ENCODE measurements at places on chromosomes 12 and 14.

GRCh38 chr12:125533434-125534029, 468.3 kb downstream of the AACS start:
- no peak for DNase-seq

DNA sequence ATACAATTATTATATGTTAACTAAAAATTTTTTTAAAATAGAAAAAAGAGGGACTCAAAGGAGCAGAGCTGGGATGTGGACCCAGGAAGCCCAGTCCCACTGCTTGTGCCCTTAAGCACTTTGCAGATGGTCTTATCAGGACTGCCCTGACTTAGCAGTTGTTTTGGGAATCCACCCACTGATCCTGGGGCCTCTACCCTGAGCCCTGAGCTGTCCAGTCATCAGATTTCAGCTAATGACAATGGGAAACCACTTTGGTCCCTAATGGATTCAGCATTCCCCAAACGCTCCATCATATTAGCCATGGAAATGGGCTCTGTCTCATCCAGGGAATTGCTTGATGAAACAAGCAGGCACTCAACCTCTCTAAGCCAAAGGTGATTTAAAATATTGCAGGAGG, 22.5 kb upstream of the WSCD2 start:
- DNase-seq, result no peak

DNA sequence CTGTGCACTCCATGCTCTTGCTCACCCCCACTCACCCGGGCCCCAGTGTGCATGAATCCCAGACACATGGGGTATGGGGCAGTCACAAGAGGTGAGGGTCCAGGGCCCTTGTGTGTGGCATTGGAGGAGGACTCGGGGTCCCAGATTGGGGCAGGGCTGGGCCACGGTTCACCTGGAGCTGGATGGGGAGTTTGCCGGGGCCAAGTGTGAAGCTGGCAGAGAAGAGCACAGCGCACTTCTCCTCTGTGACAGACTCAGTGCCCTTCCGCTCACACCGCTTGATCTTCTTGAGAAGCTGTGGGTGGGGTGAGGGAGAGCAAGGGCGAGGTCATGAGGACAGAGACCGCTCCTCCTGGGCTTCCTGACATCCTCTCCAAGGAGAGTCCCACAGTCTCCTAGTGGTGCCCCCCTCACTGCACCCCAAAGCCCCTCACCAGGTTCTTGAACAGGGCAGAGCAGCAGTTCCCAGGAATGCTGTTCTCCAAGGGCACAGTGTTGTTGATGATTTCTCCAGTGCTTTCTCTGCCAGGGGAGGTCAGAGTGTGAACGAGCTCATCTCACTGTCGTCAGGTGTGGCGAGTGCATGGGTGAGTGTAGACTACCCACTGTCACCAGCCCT, 6.8 kb downstream of the STAT6 start:
- DNase-seq, result no peak

DNA sequence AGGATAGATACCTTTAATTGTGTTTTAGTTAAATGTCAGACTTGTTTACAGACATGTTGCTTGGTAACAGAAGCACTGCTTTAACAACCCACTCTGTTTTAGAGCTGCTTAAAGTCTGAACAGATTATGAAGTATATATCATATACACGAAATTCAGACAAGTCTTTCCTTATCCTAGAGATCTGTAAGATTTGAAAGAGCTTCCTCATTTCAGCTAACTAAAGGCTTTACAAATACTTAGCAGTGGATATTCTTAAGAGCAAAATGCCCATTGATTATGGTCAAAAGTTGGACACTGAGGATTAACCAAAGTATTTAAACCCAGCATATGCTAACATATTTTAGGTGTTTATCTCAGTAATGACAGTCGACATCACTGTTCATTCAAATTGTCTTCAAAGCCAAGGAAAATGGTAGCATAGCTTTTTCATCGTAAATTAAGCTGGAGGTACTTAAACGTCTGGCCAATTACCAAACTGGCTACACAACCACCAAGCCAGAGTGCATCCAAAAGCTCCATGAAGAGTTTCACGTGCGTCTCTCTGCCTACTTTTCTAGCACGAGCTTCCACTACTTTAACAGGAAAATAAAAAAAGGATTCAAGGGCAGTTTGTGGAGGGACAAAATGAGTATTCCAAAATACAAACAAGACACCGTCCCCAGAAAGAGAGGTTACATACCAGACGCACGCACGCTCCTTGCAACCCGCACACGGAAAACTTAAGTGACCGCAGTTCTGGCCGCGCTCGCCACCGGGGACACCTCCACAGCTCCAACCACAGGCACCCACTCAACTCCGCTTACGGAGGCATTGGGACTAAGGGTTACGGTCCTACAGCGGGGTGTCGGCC, 565 bp downstream of the CEP83 start:
- no peak for DNase-seq

DNA sequence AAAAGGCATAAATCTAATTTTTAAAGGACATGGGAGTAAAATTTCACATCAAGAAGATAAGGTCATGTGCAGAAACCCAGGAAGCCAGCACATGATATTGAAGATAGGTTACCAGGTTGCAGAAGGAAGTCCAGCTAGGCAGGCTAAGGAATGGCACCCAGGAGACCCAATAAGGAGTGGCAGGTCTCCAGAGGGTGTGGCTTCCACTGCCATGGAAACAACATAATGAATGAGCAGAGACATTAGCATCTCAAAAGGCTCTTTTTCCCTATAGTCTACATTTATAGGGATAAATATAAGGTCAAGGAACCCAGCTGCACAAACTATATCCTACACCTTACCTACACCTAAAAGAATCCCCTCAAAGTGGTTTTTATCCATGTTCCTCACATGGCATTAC, 275.9 kb downstream of the RPS29 start:
- DNase-seq, result no peak

- DNase-seq, result no peak
These were observed 34.6 kb downstream of the EP400 start for GRCh38 chr12:131984334-131984733.

DNA sequence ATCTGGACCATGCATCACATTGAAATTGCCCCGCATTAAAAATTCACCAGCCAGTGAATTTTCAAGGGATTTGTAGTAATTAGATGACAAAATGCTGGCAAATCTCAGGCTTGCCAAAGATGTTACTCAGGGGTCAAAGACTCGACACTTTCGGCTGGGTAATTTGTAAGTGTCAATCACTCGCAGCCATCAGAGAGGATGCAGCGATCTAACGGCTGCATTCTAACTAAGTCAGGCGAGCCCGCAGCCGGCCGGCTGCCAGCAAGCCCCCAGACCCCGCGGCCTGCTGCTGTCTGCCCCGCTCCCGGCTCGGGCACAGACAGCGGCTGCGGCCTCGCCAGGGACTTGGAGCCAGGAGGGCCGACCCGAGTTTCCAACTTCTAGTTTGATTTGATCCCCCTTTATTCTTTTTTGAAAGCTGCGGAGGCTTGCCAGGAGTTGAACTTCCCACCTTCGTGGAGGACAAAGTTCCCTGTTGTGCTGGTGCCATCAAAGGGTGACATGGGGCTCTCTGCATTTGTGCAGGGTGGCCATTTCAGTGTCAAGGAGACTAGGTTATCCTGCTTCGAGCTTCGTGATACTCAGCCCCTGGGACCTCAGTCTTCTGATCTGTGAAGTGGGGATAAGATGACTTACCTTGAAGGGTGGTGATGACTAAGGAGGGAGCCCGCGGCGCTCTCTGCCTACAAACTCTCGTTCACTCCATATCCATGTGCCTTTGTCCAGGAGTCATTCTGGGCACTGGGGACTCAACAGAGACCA, 169.9 kb downstream of the RBM19 start:
- no peak for DNase-seq

DNA sequence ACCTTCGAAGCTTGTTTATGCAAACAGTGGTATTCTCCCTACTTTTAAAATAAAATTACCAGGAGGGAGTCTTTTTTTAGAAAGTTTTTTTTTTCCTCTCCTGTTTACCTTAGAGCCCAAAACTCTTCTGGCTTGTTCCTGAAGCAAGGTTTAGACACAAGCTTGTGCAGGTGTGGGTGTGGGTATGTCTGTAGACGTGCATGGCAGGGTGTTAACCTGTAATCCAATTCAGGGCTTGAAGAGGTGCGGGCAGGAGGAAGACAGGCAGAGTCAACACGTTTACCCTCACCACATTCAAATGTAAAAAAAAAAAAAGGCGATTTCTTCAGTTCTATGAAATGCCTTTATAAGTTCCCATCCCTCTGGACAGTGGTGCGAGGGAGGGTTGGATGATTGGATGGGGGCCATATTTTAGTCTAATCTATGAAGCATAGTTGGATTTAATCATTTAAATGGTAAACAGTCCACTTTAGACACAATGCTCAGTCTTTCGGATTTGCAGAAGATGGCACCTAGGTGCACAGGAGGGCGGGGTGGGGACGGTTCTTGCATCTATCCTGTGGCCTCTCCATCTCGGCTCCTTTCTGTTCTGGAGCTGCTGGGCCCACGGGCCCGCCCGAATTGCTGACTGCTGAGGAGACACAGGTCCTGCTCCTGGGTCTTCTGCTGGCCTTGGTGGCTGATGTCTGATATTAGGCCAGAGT, 982 bp upstream of the NINJ2 start:
- DNase-seq, result no peak

- DNase-seq, result no peak
These were observed 1493.0 kb downstream of the AACS start for GRCh38 chr12:126558219-126558618.

DNA sequence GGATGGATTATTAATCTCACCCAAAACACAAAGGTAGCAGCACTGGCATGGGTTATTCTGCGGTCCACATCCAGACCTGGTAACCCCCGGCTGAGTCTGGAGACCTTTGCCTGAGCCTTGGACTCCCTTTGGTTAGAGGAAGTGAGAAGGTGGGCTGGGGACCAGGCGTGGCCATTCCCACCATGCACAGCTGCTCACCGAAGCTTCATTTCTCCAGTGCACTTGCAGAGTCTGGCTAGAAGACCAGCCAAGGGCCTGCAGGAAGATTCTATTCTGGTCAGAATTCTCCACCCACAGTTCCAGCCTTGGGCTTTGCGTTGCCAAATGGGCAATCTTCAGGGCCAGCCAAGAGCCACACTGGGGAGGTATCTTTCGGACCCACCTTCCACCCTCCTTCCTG, 73.0 kb downstream of the LGMN start:
- DNase-seq, result no peak

- DNase-seq, result peak; percentile 79
These were observed 75.0 kb downstream of the TGFB3 start for GRCh38 chr14:75906680-75907280.

- peak; percentile 64 for DNase-seq
These were observed 40.1 kb upstream of the CISTR start for GRCh38 chr12:53791735-53792326.

GRCh38 chr14:94373708-94374107, 14.7 kb downstream of the SERPINA1 start:
- DNase-seq, result no peak

DNA sequence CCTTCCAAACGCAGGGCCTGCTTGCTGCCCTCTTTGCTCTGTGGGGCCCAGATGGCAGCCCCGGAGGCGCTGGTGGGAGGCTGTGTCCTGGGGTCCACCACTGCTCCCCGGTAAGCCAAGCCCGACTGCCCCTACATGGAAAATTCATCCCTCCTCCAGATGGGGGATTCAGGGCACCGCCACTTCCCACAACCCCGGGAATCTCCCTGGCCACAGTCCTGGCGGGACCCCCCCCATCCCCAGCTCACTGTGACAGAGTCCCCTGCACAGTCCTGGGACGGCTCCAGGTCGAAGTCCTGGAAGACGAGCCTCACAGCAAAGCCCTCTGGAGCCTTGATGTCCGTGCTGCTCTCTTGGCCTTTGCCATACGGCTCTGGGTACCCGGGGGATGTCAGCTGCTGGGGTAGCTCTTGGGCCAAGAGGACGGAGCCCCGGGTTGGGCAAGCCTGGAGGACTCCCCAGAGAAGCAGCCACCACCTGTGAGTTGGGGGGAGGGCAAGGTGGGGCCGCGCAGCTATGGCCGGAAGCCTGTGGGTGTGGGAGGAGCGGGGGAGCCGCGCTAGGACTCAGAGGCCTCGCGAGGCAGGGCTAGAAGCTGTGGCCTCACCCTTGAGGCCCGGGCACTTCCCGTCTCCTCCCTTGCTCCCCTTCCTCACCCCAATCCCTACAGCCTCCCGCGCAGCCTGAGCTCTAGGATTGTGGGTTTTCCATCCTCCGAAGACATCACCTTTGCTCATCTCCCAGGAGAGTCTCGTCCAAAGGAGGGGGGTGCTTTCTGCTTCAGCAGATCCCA, 815 bp downstream of the C1RL start:
- DNase-seq, result peak; percentile 88

All from activated CD8-positive, alpha-beta memory T cell treated with anti-CD3 and anti-CD28 coated beads for 24 hours (primary cell).